Mucosa of gallbladder (tissue), 1 donor: ENCODE measurements at places on chromosomes 2 and 18.

- DNase-seq = no peak
Measured at GRCh38 chr2:106020821-106021661, 173.1 kb downstream of the UXS1 start.

- DNase-seq = no peak
Measured at GRCh38 chr2:232129483-232129882, 168.0 kb downstream of the DIS3L2 start.

DNA sequence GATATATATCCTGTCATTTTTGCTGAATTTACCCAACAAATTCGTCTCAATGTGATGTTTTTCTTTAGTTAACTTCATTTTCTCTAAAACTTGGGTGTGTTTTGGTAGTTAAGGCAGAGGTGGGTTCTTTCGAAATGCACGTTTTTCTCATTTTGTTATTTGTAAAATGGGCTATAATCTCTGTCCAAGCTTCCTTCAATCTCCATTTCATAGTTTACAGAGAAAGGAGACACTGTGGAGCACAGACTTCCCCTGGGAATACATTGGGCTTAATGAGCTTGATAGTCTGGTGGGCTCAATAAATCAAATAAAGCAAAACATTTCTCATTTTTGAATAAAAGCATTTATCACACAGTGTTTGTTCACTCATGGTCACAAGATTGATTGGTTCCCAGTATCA, 145.1 kb downstream of the AGPS start:
- no peak for DNase-seq

- DNase-seq = no peak
Measured at GRCh38 chr2:152566728-152567069, 150.6 kb downstream of the PRPF40A start.

GRCh38 chr2:169511818-169512217, 2.3 kb downstream of the KLHL41 start:
- DNase-seq = no peak

GRCh38 chr2:18834341-18834740, 245.0 kb upstream of the NT5C1B start:
- DNase-seq = no peak

- DNase-seq = no peak
Measured at GRCh38 chr2:207083361-207084110, 82.2 kb downstream of the KLF7 start.

DNA sequence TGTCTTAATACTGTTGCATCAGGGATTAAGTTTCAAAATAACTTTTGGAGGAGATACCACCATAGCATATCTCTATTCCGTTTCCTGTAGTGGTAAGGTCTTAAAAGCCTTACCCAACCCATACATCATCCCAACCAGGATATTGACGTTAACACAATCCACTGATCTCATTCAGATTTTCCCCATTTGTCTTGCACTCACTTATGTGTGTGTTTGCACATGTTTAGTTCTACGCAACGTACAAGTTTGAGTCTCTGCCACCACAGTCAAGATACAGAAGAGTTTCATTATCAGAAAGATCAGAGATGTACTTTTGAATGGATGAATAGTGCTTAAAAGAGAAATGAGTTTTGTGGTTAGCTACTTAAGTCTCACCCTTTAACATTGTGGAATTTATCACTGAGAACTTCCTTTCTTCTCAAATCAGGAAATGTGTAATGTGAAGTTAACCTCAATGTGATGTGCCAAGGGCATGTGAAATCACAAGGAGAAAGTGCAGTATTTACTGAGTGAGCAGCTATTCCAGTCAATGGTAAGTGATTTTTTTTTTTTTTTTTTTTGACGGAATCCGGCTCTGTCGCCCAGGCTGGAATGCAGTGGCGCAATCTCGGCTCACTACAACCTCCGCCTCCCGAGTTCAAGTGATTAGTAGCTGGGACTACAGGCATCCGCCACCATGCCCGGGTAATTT, 69.2 kb upstream of the EPHA4 start:
- DNase-seq = no peak

GRCh38 chr2:176914371-176914770, 298.2 kb upstream of the HNRNPA3 start:
- DNase-seq = no peak

DNA sequence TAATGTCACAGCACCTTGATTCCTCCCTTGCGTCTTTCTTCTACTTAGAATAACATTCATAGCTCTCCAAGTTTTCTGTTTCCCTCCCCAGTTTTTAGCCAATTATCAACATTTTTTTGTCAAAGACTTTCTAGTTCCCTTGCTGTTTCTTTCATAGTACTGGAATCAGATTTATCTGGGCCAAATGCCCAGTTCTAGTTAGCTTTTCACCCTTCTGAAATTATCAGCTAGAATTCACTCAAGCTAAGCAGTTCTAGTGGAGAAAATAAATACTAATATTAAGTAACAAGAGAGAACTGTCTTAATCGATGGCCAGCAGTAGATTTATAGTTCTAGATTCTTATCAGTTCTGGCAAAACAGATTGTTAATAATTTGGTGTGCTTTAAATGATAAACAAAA, 36.2 kb downstream of the EFEMP1 start:
- DNase-seq = no peak

- no peak for DNase-seq
Measured at GRCh38 chr18:48100651-48101165, 170.2 kb upstream of the SMAD2 start.

- DNase-seq = no peak
Measured at GRCh38 chr2:22729466-22729865, 655.5 kb upstream of the KLHL29 start.

DNA sequence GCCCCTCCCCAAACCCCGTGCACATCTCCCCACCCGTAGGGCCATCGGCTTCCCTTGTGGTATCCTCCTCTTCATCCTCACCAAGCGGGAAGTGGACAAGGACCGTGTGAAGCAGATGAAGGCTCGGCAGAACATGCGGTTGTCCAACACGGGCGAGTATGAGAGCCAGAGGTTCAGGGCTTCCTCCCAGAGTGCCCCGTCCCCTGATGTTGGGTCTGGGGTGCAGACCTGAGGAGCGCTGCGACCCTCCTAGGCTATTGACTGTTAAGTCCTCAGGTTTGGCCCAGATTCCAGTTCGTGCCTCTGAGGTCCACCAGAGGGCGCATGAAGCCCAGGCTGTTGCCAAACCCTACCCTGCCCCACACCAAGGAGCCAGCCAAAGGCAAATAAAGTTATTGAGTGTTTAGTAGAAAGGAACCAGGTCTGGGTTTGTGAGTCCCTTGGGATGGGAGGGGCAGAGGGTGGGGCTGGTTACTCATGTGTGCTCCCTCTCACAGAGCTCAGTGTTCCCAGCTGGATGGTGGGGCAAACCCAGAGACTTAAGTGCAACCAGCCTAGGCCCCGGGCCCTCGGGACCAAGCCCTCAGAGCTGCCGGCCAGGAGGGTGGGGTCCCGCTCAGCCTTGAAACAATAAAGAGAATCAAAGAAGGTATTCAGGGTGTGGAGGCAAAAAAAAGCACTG, 2.4 kb downstream of the PNKD start:
- DNase-seq = peak; percentile 90

- DNase-seq = no peak
Measured at GRCh38 chr18:58046794-58047555, 2.9 kb downstream of the NEDD4L start.

GRCh38 chr2:122530814-122531213, 775.4 kb downstream of the TSN start:
- no peak for DNase-seq

DNA sequence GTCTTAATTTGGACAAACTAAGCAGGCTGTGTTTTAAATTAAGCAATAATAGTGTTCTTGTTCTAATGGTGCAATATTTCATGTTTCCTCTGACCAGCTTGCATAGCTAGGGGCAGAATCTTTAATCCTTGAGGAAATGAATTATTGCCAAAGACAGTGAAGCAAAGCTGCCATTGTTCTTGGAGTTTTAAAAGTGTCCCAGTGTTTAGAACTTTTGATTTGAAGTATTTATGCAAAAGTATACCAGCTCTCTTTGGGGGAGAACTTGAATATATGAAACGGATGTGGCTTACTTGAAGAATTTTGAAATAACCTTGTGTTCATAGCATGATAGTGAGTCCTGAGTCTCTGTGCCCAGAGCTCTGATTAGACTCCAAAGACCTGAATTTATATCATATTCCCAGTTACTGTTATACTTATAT, 33.4 kb downstream of the ITGA6 start:
- DNase-seq = no peak

DNA sequence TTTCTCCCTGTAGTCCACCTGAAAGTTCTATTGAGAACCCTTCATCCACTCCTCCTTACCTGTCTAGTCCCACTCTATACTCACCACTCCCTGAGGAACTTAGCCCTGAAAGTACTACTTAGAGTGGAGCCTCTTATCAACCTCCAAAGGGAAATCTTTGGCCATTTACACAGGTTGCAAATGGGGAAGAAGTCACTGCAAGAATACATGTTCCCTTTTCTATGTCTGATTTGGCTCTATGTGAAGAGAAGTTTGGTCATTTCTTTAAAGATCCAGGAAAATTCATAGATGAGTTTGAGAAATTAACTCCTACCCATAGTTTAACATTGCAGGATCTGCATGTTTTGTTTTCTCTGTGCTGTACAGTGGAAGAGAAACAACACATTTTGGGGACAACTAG, 22.9 kb upstream of the MGAT4A start:
- DNase-seq = no peak

GRCh38 chr2:112273349-112273748, 2.0 kb upstream of the ZC3H6 start:
- no peak for DNase-seq

DNA sequence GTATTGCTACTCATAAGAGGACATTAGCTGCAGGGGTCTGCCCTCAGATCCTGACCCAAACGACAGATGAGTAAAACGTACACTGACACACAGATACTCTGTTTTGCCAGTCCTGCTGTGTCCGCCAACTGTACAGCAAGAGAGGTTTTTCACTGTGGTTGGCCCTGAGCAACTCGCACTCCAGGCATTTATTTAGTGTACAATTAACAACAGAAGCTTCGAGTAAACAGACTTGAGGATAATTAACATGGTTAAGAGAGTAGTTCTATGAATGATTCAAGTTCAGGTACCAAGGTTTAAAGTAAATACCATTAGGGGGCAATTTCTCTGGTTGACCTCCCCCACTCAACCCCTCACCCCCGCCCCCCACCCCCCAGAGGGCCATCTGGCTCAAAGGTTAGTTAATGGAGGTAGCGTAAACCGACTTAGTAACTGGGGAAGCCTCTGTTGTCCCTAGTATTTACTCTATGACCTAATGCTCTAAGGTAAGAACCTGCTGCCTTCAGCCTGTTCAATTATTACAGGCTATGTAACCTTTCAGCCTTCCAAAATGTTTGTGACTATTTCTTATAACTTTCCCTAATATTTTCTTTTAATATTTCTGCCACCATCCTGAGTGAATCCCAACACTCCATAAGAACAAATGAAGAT, 103.9 kb upstream of the XIRP2 start:
- no peak for DNase-seq

- no peak for DNase-seq
Measured at GRCh38 chr2:56687169-56687568, 503.4 kb downstream of the CCDC85A start.

- no peak for DNase-seq
Measured at GRCh38 chr2:172065111-172065510, 20.2 kb upstream of the DLX1 start.

- no peak for DNase-seq
Measured at GRCh38 chr18:39994498-39994897, 1960.5 kb upstream of the PIK3C3 start.

DNA sequence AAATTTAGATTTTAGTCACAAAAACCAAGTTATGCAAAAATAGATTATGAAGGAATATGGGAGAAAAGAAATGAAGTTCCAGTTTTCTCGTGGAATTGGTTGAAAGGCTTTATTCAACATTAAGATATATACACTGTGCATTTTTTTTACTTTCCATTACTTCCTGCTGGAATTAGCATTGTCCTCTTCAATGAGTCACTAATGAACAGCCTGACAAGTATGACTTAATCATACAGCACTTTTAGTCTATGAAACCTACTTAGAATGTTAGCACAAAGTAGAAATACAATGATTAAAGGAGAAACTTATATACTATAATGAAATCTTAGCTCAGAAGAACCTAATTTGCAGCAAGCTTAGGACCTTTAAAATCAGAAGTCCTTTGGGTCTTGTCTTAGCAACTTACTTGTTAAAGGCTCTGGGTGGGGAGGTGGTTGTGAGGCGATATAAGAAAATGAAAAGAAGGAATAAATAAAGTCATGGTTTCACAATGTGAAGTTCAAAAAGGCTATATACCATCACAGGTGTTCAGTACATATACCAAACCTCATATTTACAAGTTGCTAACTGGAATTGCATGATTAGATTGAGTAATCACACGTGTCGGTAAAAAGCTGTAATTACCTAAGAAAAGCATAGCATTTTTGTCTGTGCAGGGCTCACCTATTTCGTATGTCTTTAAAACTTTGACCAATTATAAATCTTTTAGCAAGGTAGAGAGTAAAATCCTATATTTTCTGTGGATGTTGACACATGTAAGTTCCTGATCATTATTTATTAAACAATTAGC, 236.8 kb downstream of the CAMKMT start:
- DNase-seq = no peak

- DNase-seq = no peak
Measured at GRCh38 chr2:105895990-105896764, 151.5 kb downstream of the NCK2 start.

- no peak for DNase-seq
Measured at GRCh38 chr2:201452058-201452921, 750 bp downstream of the STRADB start.
